ENCODE measurements at places on chromosomes 4 and X. TPM values are rescaled to one million over a fixed set of nuclear protein-coding genes. Genes with fewer than 3 reads are reported as not detected.

Gene CTPS2
- 20.7 TPM for total RNA-seq

Gene TLL1
- total RNA-seq: 9.0 TPM

Gene SSX4
- not detected for total RNA-seq

Gene SMIM10
- 7.4 TPM for total RNA-seq

- peaks cover 38% of the 10 kb centered on the region for H3K4me1 ChIP-seq
- no peak overlapping the region for H3K27ac ChIP-seq
- H3K27me3 ChIP-seq: no peaks in the 10 kb centered on the region
- no peak for DNase-seq
- H3K36me3 ChIP-seq: no peaks in the 10 kb centered on the region
Measured at GRCh38 chr4:38233727-38234480, 273.7 kb downstream of the PTTG2 start.

DNA sequence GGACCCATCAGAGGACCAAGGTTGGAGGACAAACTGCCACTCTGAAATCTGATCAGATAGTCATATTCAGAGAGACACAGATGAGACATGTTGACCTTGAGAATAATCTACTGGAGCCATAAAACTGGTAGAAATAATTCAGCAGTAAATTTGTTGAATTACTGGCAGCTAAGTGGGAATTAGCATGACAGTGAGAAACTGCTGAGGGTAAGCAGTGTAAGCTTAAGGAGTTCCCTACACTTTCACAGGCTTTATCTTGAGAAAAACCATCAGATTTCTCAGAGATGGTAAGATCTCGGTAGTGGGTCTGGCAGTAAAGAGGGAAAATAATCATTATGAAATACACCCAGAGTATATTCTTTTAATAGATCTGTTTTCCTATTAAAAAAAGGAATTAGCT lies 213.7 kb downstream of the TECRL start:
- DNase-seq: no peak
- no peaks in the 10 kb centered on the region for H3K27me3 ChIP-seq
- H3K27ac ChIP-seq: no peak overlapping the region
- H3K4me3 ChIP-seq: no peak overlapping the region
- no peaks in the 10 kb centered on the region for H3K36me3 ChIP-seq
- H3K4me1 ChIP-seq: no peaks in the 10 kb centered on the region

DNA sequence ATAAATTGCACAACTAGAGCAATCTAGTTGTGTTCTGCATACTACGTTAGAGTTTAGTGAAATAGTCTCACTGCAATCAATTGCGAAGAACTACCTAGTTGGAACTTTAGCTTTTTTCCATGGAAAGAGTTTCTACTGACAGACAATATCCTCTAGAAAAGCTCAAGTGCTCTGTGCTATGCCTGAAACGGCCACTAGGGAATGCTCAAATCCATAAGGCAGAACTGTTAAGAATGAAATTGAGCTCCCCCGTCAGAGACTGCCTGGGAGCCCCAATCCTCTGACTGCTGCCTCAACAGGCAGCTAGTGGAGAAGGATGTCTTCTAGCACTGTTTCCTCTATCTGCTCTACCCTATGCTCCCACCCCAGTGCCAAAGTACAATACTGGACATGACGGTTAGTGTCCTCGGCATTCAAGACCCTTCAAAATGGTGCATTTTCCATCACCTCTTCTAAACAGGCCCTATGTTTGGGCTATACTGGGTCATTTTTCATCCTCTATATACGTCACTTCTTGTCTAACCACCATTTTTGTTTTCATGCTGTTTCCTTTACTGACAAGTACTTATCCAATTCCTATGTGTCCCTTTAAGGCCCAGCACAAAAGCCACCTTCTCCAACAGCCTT lies 35.3 kb downstream of the FRMD7 start:
- peak; percentile 54 for DNase-seq
- no peak overlapping the region for H3K27ac ChIP-seq
- H3K4me1 ChIP-seq: no peaks in the 10 kb centered on the region
- no peaks in the 10 kb centered on the region for H3K36me3 ChIP-seq
- H3K27me3 ChIP-seq: no peaks in the 10 kb centered on the region
- no peak overlapping the region for H3K4me3 ChIP-seq

GRCh38 chr4:121025540-121025939 lies 46.8 kb downstream of the NDNF start:
- no peaks in the 10 kb centered on the region for H3K27me3 ChIP-seq
- H3K36me3 ChIP-seq: no peaks in the 10 kb centered on the region
- no peaks in the 10 kb centered on the region for H3K4me1 ChIP-seq
- H3K4me3 ChIP-seq: no peak overlapping the region
- no peak overlapping the region for H3K27ac ChIP-seq

- peaks cover 3% of the 10 kb centered on the region for H3K4me1 ChIP-seq
- peak; percentile 46 for DNase-seq
Measured at GRCh38 chrX:68834371-68835103, 5.7 kb downstream of the EFNB1 start.

GRCh38 chr4:69858690-69859089 lies 1.3 kb downstream of the SULT1E1 start:
- no peaks in the 10 kb centered on the region for H3K27me3 ChIP-seq
- H3K27ac ChIP-seq: no peak overlapping the region
- H3K4me3 ChIP-seq: no peak overlapping the region
- DNase-seq: no peak

DNA sequence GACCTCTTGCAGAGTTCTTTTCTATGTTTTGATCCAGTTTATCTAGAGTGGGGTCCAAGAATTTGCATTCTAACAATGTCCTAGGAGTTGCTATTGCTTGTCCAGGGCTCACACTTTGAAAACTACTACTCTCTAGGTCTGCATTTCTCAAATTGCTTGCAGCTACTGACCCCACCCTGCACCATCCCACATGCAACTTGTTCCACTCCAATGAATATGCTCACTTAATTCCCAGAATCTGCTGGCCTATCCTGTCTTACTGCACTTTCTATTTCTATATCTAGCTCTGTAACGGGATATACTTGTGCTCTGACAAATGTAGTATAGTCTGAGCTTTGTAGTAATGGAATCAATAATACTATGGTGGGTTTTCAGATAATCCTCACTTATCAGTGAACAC lies 570.3 kb downstream of the IQCM start:
- no peak for DNase-seq
- no peaks in the 10 kb centered on the region for H3K36me3 ChIP-seq
- H3K4me3 ChIP-seq: no peak overlapping the region
- no peak overlapping the region for H3K27ac ChIP-seq
- no peaks in the 10 kb centered on the region for H3K27me3 ChIP-seq
- H3K4me1 ChIP-seq: no peaks in the 10 kb centered on the region

DNA sequence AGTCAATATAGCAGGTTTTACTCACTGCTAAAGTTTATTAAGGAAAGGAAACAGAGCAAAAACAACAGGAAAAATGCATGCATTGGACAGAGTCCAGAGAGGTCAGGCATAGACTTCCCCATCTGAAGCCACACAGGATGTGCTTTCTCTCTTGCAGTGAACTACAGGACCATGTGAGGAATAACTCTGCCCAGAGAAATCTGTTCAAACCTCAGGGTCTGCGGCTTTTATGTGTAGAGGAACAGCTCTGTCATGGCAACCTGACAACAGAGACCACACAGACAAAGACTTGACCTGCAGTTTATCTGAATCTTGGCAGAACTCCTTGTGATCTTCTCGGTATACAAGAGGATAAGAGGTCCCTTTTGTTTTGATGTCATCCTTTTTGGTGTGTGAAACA lies 46.3 kb upstream of the LONRF3 start:
- no peak overlapping the region for H3K27ac ChIP-seq
- H3K4me3 ChIP-seq: no peak overlapping the region
- no peaks in the 10 kb centered on the region for H3K4me1 ChIP-seq

DNA sequence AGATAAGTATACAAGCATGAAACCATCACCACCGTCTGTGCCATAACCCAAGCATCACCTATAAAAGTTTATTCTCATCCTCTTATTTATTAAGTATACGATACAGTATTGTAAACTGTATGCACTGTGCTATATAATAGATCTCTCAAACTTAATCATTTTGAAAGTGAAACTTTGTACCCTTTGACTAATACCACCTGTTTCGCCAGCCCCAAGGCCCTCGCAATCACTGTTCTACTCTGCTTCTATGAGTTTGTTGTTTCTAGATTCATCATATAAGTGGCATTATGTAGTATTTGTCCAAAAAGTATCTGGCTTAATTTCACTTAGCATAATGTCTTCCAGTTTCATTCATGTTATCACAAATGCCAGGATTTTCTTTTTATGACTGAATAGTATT lies 72.1 kb upstream of the DOCK11 start:
- no peak overlapping the region for H3K27ac ChIP-seq
- DNase-seq: no peak
- H3K36me3 ChIP-seq: no peaks in the 10 kb centered on the region
- no peaks in the 10 kb centered on the region for H3K4me1 ChIP-seq
- no peaks in the 10 kb centered on the region for H3K27me3 ChIP-seq

GRCh38 chr4:2494992-2495391 lies 26.1 kb downstream of the RNF4 start:
- no peaks in the 10 kb centered on the region for H3K27me3 ChIP-seq
- H3K27ac ChIP-seq: no peak overlapping the region
- H3K36me3 ChIP-seq: peaks cover 25% of the 10 kb centered on the region
- peaks cover 20% of the 10 kb centered on the region for H3K4me1 ChIP-seq
- DNase-seq: no peak

GRCh38 chr4:5891563-5892322 lies 1.1 kb downstream of the CRMP1 start:
- H3K4me3 ChIP-seq: no peak overlapping the region
- no peaks in the 10 kb centered on the region for H3K36me3 ChIP-seq

Data from thyroid gland (tissue), 4 donors.